ENCODE measurements at places on chromosomes 6 and 20.

GRCh38 chr6:37559050-37559449 is 59.4 kb upstream of the CCDC167 start:
- no peak for DNase-seq

DNA sequence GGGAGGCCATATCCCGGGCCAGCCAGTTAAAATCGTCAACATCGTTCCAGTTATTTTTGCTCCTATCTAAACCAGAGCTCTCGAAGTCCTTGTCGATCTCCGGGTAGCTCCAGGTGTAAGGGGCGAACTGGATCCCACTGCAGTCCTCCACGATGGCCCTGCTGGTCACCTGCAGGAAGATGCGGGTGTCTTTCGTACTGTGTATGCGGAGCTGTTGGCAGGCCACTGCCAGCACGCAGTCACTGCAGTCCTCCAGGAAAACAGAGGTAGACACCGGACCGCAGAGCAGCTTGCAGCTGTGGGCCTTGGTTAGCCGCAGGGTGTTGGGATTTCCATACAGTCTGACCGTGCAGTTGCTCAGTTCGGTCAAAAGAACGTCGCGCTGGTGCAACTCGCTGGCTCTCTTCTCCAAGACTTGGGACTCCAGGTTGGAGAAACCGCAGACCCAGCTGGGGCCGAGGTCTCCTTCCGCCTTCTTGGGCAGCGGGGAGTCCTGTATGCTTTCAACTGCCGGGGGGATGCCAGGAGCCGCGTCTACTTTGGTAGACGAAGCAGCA is 742 bp downstream of the TBCC start:
- DNase-seq, result peak; percentile 72

DNA sequence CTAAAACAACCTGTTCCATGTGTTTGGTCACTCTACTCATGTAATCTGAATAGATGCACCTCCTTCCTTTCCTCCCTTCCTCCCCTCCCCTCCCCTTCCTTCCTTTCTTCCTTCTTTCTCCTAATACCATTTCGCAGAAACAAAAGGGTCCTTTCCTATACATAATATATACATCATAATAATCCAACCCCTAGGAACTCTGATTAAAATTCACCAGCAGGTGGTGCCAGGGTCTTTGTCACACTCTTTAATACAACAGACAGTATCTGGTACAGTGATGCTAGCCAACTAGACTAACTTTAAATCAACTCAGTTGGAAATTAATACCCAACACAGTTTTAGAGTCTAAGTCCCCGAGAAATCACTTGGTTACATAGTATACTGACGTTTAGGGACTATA is 181.2 kb upstream of the SHLD1 start:
- DNase-seq, result no peak

- DNase-seq, result no peak
Measured at GRCh38 chr20:588476-588875, 21.6 kb downstream of the TCF15 start.

DNA sequence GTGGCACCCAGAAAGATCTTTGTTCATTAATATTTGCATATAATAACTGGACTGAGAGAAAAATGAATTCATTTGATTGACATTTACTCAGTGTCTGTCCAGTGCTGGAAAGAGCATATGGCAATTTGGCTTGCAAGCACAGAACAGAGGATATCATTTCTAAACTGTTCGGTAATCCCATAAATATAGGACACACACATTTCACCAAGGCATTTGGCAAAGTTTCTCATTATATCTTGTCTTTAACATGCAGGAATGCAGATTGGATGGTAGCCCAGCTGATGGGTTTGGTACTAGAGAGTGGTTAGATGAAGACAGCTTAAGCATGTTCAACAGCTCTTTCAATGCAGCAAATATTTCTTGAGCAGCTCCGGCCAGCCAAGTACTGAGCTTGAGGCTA is 259.2 kb downstream of the PRKN start:
- DNase-seq, result no peak

GRCh38 chr20:17024513-17025119 is 202.2 kb upstream of the PCSK2 start:
- no peak for DNase-seq

- no peak for DNase-seq
Measured at GRCh38 chr20:43545837-43546578, 12.8 kb upstream of the SGK2 start.

GRCh38 chr20:32227744-32228688 is 20.3 kb downstream of the POFUT1 start:
- DNase-seq, result no peak

DNA sequence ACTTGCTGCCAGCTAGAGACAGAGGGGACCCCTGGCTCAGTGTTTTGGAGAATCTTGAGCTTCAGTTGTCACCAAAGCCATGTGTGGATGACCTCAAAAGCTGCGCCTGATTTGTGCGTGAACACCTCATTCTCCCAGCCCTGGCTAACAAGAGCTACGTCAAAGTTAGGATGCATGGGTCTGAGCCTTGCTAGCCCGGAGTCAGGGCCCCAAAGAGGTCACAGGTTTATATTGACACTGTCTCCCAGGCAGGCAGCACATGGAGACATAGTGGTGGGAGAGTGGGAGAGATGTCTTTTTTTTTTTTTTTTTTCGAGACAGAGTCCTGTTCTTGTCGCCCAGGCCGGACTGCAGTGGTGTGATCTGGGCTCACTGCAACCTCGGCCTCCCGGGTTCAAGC is 36.1 kb upstream of the DUSP22 start:
- no peak for DNase-seq

GRCh38 chr6:168280020-168280898 is 39.3 kb downstream of the DACT2 start:
- DNase-seq, result peak; percentile 37

- no peak for DNase-seq
Measured at GRCh38 chr6:84421031-84421430, 193.6 kb upstream of the CEP162 start.

DNA sequence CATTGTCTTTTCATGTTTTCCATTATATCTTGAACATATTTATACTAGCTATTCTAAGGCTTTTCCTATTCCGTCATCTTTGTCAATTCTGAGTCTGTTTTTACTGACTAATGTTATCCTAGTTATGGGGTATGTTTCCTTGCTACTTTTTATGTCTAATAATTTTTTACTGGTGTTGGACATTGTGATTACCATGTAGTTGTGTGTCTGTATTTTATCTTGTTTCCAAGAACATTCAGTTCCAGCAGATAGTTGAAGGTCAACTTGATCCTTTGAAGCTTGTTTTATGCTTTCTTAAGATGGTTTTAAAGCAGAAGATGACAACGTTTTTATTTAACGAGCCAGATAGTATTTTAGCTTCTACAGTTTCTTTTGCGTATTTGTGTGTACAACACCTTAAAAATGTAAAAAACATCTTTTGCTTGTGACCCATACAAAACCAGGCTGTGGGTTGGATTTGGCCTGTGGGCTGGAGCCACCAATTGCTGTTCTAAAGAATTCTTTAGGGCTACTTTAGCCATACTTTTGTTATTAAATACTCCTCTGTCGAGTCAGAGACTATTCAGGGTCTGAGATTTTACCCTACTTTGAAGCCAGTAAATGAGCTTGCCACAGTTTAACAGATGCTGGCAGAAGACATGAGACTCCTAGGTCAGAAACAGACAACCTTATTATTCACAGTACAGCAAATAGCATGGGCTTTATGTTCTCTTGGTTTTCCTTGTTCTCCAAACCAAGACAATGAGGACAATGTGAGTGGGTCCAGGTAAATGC is 38.7 kb upstream of the REV3L start:
- no peak for DNase-seq

GRCh38 chr20:42150230-42150629 is 532.1 kb upstream of the CHD6 start:
- DNase-seq, result no peak

DNA sequence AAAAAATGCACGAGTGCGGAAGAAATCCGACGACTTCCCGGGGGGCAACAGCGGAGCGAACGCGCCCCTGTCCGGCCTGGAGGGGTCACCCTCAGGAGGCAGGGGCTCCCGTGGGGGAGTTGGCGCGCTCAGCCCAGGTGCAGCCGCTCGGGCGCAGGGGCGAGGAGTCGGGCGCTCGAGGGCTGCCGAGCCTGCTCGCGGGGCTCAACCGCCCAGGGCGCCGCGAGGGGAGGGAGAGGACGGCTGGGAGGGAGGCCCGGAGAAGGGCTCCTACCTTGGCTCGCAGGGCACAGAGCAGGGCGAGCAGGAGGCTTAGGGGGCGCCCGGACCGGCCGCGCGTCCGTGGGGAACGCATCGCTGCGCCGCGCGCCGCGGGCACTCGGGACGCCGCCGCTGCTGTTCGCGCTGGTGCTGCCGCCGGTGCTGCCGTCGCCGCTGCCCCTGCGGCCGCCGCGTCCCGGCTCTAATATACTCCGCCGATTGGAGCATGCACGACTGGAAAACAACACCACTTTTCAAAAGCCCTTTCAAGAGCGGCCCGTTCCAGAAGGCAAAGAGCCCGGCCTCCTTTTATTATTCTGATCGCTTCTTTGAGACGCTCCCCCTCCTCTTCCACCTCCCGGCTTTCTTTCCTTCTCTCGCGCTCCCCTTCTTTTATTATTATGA is 490 bp downstream of the JAG1 start:
- no peak for DNase-seq
